Pancreas (tissue), 10 donors: ENCODE measurements at places on chromosomes 16 and 17. TPM values are rescaled to one million over a fixed set of nuclear protein-coding genes. Genes with fewer than 3 reads are reported as not detected.

GRCh38 chr16:27377666-27378485 is 24.1 kb upstream of the IL21R start:
- no peak for DNase-seq

DNA sequence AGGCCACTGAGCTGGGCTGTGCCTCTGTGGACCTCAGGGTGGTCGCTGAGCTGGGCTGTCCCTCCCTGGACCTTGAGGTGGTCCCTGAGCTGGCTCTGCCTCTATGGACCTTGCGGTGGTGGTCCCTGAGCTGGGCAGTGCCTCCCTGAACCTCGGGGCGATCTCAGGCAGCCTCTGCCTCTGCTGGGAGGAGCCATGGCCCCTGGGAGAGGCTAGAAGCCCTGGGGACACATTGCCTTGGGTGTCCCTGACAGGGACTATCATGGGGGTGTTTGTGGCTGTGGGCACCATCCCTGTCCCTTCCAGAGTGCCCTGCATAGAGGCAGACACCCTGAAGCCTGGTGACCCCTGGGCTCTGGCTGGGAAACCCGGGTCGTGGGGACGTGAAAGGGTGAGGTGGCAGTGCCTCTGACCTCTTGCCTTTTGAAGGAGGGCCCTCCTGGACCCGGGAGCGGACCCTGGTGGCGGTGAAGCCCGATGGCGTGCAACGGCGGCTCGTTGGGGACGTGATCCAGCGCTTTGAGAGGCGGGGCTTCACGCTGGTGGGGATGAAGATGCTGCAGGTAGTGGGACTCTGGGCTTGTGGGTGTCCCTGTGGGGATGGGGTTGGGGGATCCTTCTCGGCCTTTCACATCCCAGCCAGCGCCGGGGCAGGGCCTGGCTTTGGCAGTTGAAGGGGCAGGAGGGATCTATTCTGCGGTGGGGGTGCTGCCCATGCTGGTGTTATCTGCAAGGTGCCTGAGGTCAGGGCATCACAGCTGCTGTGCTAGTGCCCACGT is 1.8 kb downstream of the NME4 start:
- peak; percentile 83 for DNase-seq

DNA sequence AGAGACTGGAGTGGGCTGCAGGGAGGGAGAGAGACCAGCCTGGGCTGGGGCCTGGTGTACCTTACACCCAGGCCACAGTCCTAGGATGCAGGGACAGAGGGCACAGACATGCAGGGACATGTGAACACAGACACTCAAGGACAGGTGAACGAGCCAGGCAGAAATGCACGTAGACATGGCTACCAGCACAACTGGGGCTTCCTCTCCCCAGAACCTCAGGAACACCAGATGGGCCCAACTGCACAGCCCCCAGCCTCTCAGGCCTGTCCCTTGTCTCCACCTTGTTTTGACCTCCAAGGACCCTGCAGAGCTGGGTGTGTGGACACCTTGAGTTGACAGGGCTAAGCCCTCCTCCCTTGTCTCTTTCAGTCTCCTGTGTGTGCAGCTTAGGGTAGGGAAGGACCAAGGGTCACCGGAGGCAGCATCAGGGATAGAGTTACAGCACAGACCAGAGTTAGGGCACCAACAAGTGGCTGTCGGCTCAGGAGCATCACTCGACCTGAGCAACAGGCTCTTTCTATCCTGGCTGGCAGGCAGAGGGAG is 9.2 kb downstream of the SEZ6 start:
- DNase-seq = no peak

GRCh38 chr17:66673668-66674276 is 161.1 kb upstream of the CACNG5 start:
- DNase-seq = no peak

DNA sequence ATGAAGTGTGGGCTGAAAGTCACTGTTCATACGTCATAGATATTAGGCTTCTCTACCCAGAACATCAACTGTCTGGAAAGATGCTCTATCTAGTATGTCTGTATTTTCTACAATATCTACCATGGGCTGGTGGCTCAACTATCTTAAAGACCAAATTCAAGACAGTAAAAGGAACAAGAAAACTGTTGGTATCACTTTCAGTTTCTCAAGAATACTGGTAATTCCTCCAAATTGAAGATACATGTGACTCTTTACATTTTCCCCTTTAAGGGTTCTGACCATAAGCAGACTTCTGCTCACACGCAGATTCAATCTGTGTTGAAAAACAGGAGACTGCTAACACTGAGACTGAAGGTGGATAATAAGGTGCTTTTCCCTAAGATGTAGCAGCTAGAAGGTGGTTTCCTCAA is 24.2 kb downstream of the XPO6 start:
- no peak for DNase-seq

- no peak for DNase-seq
Observed at GRCh38 chr16:72569677-72570076, 397.7 kb upstream of the PMFBP1 start.

DNA sequence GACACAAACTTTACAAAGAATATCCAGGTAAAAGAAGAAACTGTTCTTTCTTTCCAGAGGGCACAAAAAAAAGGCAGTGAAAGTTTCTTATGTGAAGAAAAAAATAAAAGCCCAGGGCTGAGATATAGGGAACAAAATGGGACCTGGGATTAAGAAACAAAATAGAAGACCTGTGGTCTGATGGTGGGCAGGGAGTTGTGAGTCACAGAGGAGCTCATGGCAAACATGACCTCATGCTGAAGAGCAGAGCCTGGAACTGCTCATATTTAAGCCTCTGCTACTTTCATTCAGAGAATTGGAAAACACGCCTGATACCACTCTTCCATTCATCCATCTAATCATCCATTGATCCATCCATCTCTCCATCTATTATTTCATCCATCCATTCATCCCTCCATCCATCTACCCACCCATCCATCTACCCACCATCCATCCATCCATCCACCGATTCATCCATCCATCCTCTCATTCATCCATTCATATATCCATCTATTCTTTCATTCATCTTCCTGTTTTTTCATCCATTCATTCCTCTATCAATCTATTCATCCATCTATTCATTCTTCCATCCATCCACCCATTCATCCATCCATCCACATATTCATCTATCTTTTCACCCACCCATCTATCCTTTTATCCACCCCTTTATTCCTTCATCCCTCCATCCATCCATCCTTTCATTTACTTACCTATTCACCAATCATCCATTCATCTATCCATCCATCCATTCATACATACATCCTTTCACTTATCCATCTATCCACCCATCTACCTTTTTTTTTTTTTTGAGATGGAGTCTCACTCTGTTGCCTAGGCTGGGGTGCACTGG is 30.0 kb downstream of the WFDC1 start:
- no peak for DNase-seq

- DNase-seq = no peak
Observed at GRCh38 chr17:1977583-1978395, 47.3 kb downstream of the RTN4RL1 start.

- DNase-seq = no peak
Observed at GRCh38 chr17:31513731-31514427, 122.4 kb downstream of the RAB11FIP4 start.

Gene HOXB7
- 0.37 TPM for total RNA-seq

Gene ACSM2A
- total RNA-seq = not detected

Gene ZNF174
- 2.9 TPM for total RNA-seq

Gene TSPOAP1
- 14.4 TPM for total RNA-seq

Gene CFAP20
- 7.8 TPM for total RNA-seq
